Cardiac muscle cell (in vitro differentiated cells and primary cell): ENCODE measurements at places on chromosomes 11 and 22.

DNA sequence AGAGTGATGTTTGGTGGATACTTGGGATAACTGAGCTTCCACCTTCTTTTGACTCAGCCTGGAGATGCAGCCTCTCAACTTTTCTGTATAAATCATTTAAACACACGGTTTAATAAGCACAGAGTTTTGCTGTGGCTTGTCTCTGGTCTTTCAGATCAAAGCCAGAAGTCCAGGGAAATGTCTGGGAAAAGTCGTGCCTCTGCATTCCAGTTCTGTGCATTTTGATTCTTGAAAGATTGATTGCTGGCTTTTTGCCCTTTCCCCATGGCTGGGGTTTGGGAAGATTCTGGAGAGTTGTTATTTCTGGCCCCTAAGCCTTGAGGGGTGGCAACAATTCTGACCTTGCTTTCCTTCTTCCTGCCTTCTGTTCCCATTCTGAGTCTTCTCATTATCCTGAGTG, 154.1 kb downstream of the COMMD9 start:
- no peak for DNase-seq

DNA sequence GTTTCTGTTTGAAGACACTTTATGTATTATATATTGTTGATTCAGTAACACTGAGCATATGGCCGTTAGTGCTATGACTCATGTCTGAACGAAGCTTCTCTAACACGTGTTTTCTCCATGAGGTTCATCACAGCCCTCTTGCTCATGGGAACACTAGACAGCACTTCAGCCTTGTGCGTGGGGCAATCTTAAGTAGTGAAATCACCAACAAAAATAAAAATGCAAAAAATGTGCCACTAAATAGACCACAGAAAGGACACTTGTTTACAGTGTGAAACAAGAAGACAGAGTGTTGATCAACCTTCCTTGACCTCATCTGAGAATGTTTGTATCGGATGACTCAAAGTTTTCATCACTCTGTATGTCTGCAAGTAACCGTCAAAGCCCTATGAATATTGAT, 94.5 kb downstream of the FDX1 start:
- no peak for DNase-seq

DNA sequence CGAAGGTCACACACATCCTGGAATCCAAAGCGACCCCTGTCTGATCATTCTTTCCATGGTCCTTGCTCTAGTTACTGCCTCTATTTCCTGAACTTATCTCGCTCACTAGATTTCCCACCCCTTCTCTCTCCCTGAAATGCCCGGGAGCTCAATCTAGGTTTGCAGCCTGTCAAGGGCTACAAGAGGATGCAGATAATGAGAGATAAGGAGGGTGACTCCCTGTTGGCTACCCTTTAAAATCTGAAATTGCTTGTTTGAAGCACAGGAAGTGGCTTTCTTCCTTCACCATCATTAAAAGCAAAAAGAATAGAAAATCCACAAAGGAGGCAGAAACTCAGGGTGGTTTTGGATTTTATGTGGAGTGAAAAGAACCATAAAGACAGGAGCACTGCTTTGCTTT, 13.0 kb upstream of the FLI1 start:
- DNase-seq, result no peak

GRCh38 chr11:43925932-43926505, 16.4 kb upstream of the C11orf96 start:
- no peak for DNase-seq

- no peak for DNase-seq
Observed at GRCh38 chr22:37508431-37508992, 10.7 kb downstream of the CARD10 start.

- no peak for DNase-seq
Observed at GRCh38 chr22:20324139-20324516, 4.3 kb upstream of the DGCR6L start.

- no peak for DNase-seq
Observed at GRCh38 chr11:108319541-108320145, 96.8 kb downstream of the ATM start.

- no peak for DNase-seq
Observed at GRCh38 chr22:44648085-44648820, 53.8 kb upstream of the PRR5 start.

- no peak for DNase-seq
Observed at GRCh38 chr22:27203276-27203660, 545.9 kb downstream of the MIAT start.

DNA sequence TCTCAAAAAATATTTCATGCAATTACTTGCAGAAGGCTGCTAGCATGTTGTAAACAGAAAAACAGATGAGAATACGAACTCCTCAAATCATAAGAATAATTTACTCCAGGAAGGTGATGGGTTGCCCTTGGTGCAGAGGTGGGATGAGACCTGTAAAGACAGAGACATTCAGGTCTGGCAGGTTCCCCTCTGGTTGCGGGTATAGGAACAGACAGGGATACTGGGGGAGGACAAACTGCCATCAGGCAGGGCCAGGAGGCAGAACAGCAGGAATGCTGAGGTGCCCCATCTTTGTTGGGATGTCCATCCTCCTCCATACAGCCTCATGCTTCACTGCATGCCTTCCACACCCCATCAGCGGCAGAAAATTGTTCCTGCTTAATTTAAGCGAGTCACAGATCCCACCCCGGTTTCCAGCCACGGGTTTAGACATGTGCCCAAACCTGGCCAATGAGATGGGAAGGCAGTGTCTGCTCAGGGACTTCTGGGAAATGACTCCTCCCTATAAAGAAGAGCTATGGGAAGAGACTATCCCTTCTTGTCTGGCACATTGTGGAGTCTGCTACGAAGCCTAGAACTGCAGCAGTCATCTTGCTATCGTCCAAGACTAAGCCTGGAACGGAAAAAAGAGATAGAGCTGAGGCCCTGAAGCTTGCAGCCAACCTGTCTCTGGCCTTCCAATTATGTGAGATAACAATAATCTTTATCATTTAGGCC, 23.1 kb upstream of the IRAG1 start:
- DNase-seq, result no peak

- DNase-seq, result peak; percentile 64
Observed at GRCh38 chr11:65432686-65433582, 10.3 kb downstream of the NEAT1 start.

GRCh38 chr11:111601636-111601978, 642 bp upstream of the SIK2 start:
- DNase-seq, result no peak

DNA sequence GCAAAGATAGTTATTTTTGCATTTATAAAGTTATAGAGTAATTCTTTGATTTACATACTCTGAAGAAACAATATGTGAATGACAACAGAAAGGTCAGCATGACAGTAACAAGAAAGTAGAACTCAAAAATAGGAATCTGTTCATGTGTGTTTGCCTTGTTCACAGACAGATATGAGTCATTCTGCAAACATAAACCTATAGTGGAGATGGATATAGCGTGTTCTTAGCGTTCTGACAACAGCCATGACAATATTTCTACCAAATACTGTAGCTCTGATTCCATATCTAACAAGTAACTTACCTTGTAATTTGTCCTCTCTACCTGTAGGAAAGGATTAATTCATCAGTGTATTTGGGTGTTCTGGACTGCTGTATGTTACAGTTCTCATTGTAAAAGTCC, 208.5 kb upstream of the MTMR2 start:
- no peak for DNase-seq

DNA sequence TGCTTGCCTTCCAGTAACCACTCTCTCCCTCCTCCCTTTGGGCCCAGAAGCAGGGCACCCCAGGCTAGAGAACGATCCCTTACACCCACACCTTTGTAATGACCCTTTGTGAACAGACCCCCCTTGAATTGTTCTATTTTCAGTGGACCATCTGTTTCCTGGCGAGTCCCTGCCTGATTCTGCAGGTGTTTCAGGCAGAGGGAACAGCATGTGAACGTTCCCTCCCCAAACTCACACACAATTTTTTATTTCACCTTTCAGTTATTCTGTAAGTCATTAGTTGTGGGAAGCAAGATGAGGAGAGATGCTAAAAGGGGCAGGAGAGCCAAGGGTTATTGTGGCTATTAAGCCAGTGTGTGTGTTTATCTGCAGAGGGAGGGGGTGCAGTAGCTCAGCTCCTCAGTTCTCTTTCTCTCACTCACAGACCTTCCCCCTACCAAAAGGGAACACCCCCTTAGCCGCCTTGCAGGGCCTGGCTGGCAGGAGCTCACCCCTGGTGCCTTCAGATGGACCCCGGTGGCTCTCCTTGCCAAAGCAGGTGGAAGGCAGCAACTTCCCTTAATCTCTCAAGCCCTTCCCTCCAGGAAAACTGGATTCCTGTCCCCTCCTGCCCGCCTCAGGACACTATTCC, 64.8 kb upstream of the SPON1 start:
- no peak for DNase-seq

GRCh38 chr11:116903090-116903489, 65.7 kb upstream of the APOA1 start:
- DNase-seq, result no peak

- peak; percentile 21 for DNase-seq
Observed at GRCh38 chr11:15307619-15308024, 192.9 kb downstream of the INSC start.

- no peak for DNase-seq
Observed at GRCh38 chr11:76088511-76088910, 117.8 kb downstream of the WNT11 start.

DNA sequence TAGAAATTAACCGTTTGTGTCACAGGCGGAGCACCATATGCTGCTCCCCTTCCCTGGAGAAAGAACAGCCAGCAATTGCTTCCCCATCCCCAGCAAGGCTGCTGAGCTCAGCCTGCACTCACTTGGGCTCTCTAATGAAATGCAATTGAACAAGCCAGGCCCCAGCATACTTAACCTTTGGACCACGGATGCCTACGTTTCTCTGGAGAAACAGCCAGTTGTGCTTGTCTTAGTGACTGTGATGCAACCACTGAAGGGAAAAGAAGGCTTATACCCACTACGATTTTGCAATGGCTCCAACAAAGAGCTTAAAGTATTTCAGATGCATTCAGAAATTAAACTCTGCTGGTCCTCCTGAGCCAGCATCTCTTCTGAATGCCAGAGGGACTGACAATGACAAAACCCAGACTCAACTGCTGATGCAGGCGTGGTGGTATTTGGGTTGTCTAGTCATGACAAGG, 51.3 kb upstream of the SESN3 start:
- peak; percentile 77 for DNase-seq

DNA sequence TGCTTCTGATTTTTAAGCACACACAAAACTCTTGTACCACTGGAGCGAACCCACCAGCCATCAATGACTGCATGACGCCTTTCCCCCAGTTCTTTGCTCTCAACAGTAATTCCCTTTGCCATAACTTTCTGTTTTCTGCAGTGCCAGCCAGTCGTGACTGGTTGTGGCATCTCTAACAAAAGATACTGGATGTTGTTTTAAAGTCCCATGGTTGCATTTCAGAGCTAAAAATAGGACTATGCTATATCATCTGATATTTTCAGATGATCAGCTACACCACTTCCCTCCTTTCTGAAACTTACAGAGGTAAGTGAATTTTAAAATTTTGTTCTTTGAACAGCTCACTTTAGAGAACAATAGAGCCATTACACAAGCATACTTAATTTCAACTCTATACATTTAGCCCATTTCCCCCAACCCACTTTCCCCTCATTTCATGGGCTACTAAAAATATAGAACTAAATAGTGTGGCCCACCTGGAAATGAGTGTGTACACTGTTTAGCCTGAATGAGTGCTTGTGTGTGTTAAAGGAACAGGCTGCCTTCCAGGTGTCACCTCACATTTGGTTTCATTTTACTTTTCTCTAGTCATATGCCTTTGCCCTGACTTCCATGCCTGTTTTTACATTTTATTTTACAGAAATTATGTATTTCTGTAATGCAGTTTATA, 136.9 kb upstream of the ZC3H12C start:
- no peak for DNase-seq

DNA sequence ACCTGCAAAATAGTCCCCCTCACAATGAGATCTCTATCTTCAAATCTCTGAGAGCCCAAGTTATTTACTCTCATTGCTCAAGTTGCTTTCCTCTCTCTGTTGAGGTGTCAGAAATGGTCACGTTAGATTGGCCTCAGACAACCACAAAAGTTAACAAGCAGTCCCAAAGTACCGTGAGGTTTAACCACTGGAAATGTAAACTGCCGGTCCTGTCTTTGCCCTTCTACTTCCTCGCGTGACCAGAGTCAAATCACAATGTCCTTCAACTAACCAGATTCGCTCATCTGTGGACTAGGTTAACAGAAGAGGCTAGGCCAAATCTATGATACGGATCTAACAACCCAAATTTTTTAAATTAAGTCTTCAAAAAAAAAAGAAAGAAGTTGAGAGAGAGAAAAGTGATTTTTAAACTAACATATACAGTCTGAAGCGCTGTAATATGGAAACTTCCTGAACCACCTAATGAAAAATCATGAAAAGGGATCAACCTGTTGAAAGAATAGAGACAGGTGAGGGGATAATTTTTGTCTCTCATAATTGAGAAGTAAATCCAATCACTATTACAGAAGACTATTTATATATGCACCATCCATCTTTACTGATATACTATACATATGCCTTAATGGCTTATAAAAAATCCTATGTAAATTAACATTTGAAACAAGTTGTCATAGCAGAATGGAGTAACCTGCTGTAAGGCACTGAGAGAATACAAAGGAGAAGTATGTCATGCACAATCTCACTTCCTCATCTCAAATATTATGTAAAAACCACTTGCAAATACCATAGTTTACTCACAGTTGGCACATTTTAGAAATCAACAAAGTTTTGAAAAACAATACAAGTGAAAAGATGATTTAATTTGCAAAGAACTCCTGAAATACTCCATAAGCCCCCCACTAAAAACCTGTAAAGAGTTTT, 3.3 kb upstream of the JAML start:
- DNase-seq, result no peak

GRCh38 chr11:66015936-66016792, 4.4 kb downstream of the CST6 start:
- DNase-seq, result no peak

DNA sequence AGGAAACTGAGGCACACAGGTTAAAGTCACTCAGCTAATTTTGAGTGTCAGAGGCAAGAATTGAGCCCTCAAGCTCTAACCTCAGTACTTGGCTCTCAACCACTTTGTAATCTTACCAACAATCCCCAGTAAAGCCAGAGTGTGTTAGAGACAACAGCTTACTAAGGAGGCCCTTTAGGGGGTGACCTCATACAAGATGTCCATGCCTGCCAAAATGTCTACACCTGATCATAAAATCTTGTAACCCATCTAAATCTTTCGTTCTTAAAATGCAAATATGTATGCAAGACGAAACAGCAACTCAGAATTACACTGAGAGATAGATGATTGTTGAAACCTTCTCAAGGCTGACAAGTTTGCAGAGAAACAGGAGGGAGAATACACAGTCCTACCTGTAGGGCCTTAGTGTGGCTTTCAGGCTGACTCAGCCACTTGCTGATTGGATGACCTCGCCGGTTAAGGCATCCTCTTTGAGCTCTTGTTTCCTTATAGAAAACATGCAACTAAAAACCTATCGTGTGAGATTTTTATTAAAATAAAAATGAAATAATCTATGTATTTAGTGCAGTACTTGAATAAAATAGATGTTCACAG, 143.2 kb downstream of the OPCML start:
- DNase-seq, result no peak
